ENCODE measurements at places on chromosomes 3 and 15.
A peak's percentile ranks its signal among the peaks of the same experiment; 100 is the strongest.

DNA sequence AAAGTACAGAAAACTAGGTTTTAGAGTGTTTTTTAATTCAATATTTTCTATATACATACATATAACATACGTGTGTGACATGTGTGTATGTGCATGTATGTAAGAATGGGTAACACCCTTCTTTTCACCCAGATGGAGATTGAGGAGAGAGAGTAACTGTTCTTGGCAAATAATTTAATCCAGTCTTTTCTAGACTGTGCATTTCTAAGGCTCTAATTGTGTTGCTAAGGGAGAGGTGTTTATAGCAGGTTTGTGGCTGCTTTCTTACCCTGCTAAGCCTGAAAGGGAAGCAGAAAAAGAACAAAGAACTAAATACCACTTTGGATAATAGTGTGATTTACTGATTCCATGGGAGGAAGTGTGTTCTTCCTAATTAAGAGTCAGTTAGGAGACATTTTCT, 46.0 kb upstream of the ALDH1L1 start:
- no peak for DNase-seq

DNA sequence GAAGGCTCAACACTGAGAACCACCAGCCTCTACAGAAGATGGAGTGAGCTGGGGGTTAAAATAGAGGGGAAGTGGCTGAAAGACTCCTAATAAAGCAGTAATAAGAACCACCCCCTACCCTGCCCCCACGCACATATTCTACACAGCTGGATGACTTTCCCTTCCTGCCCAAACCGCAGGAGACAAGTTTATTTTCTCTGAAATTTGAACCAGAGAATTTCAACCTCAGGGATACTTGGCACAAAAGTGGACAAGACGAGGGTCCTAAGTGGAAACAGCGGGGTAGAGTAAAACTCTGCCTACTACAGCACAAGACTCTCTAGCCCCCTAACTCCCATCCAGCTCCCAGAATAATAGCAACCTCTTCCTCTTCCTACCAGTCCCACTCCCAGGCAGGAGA, 28.4 kb downstream of the USF3 start:
- DNase-seq: peak; percentile 66

GRCh38 chr15:38721568-38721945, 156.9 kb upstream of the RASGRP1 start:
- DNase-seq: peak; percentile 82

- DNase-seq: peak; percentile 25
Measured at GRCh38 chr3:177944228-177944661, 592.0 kb upstream of the KCNMB2 start.

- DNase-seq: peak; percentile 61
Measured at GRCh38 chr3:160697637-160698380, 20.8 kb downstream of the ARL14 start.

DNA sequence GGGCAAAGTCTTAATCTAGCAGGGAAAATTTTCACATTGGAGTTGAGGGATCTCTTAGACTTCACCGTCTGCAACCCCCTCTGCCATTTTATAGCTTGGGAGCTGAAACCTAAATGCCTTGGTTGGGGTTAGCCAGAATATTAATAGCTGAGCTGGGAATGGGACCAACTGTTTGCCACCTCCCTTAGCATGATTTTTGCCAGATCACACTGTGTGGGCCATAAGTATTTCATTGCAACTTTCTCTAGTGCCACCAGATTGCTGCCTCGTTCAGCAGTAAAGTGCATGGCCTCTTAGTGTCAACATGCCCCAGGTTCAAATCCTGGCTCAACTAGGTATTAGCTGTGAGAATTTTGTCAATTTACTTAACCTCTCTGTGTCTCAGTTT, 55.9 kb upstream of the ABHD17C start:
- DNase-seq: no peak

DNA sequence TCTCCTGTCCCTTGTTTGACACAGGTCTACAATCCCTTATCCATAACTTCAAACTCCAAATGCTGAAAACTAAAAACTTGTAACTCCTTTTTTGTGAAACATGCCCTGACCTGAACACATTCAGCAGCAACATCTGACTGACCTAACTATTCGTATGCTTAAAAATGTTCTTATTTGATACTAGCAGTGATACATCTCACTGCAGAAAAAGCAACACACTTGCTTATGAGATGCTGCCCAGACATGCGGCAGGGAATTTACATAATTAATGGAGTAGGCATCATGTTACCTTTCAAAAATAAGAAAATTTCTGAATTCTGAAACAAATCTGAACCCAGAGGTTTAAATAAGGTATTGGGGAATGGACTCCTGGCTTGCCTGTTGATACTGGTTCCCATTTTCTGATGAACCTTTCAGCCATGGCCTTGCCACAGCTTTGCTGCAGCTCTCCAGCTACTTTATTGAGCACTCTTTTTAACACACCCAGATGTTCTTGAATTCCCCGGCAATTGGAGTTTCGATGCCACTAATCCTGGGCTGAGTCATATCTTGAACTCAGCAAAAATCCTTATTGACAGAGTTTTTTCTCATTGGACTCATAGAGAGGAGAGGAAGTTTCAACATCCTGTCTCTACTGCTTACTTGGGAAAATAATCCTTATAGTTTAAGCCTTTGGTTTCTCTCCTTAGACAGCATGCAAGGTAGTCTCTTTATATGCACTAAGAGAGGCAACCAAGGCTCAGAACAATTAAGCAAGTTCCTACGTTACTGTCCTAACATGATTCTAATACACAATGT, 296.6 kb upstream of the LMCD1 start:
- peak; percentile 89 for DNase-seq

GRCh38 chr3:100210772-100211135, 50.0 kb upstream of the TBC1D23 start:
- peak; percentile 65 for DNase-seq

GRCh38 chr15:66779331-66780009, 77.4 kb downstream of the SMAD6 start:
- DNase-seq: no peak

- DNase-seq: no peak
Measured at GRCh38 chr15:26565542-26565941, 207.3 kb downstream of the GABRB3 start.

- no peak for DNase-seq
Measured at GRCh38 chr3:157836022-157836421, 270.2 kb downstream of the SHOX2 start.

DNA sequence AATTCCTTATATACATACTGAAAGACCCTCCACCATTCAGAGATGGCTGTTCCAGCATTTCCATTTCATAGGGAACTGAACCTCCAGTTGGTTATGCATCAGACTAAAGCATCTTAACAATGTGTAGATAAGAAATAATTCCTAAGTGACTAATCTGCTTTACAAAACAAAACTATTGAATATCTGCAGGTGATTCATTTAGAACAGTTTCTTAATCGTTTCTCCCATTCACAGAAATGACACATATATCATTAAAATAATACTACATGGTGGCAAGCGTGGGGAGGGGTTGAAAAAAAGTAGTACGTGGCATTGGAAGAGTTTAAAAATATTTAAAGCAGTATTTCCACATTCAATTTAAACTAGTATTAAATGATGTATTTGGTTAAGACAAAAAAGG, 19.5 kb downstream of the COPS2 start:
- peak; percentile 80 for DNase-seq

- DNase-seq: no peak
Measured at GRCh38 chr3:66200786-66201185, 20.0 kb upstream of the SLC25A26 start.

GRCh38 chr3:153422314-153422713, 260.3 kb downstream of the RAP2B start:
- no peak for DNase-seq

GRCh38 chr15:84400017-84400740, 164.6 kb downstream of the GOLGA6L4 start:
- DNase-seq: no peak

DNA sequence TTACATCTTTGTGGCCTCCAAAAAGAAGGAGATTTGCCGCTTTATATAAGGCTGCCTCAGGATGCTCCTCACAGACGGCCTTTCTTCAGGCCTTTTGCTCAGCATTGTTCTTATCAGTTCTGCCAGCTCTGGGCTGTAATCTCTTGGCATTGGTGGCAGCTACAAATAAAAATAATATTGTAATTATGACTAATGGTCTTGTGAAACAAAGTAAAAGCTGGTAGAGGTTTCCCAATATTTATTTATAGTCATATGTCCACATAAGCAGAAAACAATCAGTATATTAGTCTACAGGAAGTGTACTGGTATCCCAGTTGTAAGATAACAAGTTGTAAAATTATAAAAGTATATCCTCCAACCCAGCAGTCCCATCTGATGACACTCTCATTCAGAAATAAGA, 7.3 kb downstream of the NEK4 start:
- DNase-seq: no peak

- no peak for DNase-seq
Measured at GRCh38 chr3:60228823-60229222, 1022.4 kb downstream of the FHIT start.

DNA sequence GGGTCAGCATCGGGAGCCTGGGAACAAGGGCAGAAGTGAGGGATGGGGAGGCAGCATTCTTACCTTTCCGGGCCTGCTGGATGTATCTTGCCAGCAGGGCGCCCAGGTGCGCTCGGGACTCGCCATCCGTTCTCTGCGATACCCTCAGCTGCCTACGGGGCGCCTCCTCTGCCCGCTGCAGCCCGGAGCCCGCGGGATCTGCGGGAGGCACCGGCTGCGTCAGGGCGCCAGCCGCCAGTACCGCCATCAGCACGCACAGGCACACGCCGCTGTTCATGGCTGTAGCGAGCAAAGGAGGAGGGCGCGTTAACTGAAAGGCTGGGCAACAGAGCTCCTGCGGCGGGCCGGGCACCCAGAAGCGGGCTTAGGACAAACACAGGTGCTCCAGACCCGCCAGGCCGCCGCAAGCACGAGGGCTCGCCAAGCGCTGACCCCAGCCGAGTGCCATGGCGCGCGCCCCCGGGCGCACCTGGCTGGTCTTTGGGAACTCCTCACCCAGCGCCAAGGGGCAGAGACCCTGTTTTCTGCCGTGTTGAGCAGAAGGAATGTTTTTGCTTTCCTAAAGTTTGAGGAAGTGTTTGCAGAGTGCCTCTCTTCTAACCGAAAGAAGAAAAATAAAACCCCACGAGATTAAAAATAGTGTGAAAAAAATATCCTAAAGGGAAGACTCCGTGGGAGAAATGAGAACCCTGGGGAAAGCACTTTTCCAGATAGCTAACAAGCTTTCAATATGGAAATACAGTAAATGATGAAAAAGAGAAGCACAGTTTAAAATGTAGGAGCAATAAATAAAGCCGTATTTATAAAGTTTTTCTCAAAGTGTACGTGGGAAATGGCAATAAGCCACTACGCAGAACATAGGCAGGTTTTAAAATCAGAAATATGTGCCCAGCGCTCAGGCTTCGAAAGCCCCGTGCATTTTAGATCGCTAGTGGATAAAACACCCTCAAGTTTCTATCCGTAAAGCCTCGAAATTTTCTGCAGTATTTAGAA, 2.3 kb downstream of the CCK start:
- DNase-seq: no peak

DNA sequence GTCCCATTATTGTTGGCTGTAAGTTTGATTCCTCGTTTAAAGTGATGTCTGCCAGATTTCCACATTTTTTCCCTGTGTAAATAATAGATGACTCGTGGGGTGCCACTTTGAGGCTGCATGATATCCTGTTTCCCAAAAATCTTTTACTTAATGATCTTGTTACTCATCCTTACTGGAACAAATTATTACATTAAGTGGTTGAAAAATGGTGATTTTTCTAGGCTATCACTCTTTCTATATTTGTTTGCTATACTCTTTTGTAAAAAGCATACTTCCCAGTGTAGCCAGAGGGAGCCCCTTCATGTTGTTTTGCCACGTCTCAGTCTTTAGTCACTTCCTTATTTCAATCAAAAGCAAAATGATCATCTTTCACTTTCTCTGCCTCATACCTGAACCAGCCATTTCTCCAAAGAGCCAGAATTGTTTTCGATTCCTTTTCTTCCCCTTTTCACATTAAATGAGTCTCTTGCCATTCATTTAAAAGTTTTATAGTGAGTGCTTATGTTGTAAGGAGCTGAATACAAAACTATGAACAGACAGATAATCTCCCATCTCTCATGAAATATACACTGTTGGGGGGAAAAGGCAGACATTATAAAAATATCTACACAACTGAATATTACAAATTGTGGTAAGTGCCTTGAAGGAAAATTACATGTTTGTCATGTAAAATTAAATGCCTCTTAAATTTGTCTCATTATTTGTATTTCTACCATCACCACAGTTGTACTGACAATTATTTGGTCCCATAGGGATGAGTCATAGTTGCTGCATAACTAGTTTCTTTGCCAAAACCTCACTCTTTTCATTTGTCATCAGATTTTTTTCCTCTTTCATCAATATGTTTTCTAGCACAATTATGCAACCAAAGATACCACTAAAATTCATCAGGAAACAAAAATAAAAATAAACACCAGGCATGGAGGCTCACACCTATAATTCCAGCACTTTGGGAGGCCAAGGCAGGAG, 41.5 kb downstream of the ADGRG7 start:
- DNase-seq: peak; percentile 77

- peak; percentile 25 for DNase-seq
Measured at GRCh38 chr3:78978037-78978436, 789.8 kb downstream of the ROBO1 start.

DNA sequence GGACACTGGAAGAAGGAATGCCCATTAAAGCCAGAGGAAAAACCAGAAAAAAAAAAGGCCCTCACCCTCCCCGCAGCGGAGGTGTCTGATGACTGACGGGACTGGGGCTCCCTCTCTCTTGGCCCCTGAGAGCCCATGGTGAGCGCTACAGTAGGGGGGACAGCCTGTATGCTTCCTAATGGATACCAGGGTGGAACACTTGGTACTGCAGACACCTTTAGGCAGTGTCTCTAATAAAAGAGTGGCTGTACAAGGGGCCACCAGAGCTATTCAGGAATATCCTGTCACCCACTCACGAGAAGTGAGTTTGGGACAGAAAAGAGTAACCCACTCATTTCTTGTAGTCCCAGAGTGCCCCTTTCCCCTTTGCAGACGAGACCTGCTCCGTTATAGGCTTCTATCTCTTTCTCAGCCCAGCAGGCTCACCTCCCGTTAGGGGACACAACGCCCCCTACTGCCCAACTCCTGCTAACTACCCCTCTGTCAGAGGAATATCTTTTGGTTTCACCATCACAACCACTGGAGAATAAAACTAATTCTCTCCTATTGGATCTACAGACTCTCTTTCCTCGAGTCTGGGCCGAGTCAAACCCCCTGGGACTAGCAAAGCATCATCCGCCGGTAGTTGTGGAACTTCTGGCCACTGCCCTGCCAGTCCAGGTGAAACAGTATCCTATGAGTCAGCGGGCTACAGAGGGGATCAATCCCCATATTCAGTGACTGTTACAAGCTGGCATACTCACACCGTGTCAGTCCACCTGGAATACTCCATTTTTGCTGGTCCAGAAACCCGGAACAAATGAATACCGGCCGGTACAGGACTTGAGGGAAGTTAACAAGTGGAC, 40.8 kb downstream of the ZBTB11 start:
- peak; percentile 18 for DNase-seq

DNA sequence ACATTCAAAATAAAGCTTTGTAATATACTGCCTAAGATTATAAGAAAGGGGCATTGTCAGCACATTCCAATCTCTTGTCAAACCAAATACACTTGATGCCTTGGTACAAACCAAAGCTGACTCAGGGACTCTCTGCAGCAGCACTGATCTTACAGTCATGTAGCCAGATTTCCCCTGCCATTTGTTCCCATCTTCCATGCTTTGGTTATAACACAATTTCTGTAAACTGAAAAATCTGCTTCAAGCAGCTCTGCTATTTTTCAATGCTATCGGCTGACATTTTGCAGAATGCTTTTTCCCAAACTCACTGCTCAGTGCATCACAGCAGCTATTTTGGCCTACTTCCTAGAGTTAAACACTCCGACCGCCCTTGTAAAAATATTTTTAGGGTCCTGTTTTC, 18.2 kb downstream of the PLOD2 start:
- peak; percentile 59 for DNase-seq

- peak; percentile 62 for DNase-seq
Measured at GRCh38 chr3:14256046-14256445, 77.4 kb downstream of the LSM3 start.

GRCh38 chr15:38819387-38819950, 254.9 kb upstream of the RASGRP1 start:
- no peak for DNase-seq

Data from fibroblast of skin of abdomen (primary cell).